Esophagus squamous epithelium (tissue), 5 donors: ENCODE measurements at places on chromosomes 7 and 10.

GRCh38 chr10:22539579-22540298 lies 174.6 kb downstream of the PIP4K2A start:
- no peak for DNase-seq

DNA sequence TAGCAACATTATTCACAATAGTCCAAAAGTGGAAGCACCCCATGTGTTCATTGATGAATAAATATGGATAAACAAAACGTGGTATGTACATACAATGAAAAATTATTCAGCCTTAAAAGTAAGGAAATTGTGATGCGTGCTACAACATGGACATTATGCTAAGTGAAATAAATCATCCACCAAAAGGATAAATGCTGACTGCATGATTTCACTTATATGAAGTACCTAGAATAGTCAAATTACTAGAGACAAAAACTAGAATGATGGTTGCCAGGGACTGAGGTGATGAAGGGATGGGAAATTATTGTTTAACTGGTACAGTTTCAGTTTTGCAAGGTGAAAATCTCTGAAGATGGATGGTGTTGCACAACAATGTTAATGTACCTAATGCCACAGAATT lies 56.6 kb downstream of the THSD7A start:
- no peak for DNase-seq

DNA sequence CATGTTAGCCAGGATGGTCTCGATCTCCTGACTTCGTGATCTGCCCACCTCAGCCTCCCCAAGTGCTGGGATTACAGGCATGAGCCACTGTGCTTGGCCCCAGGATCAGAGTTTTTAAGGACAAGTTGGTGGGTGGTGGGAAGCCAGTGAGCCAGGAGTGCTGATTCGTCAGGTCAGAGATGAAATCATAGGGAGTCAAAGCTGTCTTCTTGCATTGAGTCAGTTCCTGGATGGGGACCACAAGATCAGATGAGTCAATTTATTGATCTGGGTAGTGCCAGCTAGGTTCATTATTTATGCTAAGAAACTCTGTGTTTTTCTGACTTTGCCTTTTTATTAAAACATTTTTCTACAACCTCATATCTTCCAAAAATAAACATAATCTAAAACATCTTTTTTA lies 423.8 kb downstream of the ARL4A start:
- DNase-seq, result no peak

DNA sequence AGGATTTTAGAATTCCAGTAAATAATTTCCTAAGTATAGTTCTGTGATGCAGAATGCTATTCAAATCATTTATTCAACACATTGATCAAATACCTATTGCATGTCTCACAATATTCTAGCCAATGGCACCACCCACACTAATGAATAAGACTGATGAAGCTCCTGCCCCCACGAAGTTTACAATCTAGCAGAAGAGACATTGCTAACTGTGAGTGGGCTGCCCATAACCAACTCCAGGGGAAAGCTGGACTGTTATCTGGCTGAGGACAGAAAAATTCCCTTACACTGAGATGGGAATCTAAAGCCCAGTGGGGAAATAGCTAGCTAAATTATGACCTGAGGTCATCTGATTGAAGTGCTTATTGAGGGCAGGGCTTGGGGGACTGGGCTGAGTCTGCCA lies 128.8 kb upstream of the LYZL2 start:
- DNase-seq, result no peak

DNA sequence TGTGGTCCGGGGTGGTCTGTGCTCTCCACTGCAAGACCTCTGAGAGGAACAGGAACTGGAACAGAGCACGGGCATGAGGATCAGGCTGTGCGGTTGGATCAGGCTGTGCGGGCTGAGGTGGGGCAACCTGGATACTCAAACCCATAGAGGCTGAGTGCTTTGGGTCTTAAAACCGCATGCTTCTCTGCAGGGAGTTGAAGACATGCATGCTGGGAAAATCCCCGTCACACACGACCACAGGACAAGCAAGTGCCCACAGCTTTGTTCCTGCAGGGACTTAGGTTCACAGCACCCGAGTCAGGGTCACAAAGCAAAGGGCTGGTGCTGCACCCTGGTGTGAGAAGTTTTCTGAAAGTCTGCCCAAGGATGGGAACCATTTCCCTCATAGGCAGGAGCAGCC lies 221.2 kb downstream of the ZMYND11 start:
- DNase-seq, result no peak

- DNase-seq, result no peak
These were observed 122.7 kb upstream of the PDSS1 start for GRCh38 chr10:26574783-26575182.

DNA sequence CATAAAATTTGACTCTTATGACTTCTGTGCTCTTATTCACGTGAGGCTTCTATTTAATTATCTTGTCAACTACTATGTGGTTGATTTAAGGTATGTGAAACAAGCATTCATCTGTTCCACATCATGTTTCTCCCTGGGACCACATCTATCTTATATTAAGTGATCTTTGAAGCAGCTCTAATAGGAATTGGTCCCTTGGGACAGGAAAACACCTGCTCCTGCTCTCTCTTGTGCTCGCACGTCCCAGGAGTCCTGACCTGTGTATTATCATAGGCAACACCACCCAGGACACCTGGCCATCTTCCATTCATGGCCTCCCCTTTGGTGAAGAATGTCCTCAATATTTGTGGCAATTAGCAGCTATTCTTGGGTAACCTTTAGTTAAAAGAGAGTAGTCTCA lies 269.2 kb downstream of the NRG3 start:
- DNase-seq, result no peak

DNA sequence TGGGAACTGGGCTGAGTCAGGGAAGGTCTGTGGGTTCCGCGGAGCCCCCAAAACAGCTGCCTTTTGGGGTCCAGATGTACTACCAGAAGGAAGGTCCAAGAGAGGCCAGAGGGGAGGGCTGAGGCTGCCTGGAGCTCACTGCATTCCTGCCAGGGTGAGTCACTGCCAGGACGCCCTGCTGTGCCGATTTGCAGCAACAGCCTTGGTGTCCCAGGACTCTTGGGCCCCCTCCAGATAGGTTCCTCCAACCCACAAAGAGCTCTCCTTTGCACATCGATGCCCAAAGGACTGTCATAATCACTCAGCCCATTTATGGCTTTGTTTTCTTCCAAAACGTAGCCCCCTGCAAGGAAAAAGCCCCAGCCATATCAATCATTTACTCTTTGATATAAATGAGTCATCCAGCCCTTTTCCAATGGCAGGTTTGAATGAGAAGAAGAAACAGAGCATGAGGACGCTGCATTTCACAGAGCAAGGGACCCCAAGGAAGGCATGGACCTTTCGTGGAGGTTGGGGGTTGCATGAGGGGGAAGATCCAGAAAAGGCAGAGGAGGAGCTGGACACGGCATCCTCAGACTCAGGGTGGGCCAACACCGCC lies 32.2 kb upstream of the COL13A1 start:
- no peak for DNase-seq

GRCh38 chr10:86545101-86545500 lies 23.5 kb upstream of the WAPL start:
- no peak for DNase-seq

DNA sequence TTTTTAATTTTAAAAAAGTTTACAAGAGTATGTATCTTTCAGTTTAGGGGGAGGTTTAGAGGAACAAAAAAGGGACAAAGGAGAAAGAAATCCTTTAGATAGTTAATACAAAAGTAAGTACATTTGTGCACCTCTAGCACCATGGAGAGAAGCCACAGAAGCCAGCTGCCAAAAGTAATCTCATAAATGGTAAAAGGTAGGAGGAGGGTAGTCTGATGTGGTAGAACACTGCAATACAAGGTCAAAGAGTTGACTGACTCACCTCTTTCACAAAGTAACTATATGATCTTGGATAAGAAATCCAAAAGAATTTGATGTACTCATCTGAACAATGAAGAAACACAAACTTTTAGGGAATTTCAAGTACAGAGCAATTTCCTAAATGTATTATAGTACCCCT lies 68.1 kb downstream of the CNOT4 start:
- no peak for DNase-seq

- no peak for DNase-seq
These were observed 456.5 kb downstream of the GATA3 start for GRCh38 chr10:8511026-8511425.

DNA sequence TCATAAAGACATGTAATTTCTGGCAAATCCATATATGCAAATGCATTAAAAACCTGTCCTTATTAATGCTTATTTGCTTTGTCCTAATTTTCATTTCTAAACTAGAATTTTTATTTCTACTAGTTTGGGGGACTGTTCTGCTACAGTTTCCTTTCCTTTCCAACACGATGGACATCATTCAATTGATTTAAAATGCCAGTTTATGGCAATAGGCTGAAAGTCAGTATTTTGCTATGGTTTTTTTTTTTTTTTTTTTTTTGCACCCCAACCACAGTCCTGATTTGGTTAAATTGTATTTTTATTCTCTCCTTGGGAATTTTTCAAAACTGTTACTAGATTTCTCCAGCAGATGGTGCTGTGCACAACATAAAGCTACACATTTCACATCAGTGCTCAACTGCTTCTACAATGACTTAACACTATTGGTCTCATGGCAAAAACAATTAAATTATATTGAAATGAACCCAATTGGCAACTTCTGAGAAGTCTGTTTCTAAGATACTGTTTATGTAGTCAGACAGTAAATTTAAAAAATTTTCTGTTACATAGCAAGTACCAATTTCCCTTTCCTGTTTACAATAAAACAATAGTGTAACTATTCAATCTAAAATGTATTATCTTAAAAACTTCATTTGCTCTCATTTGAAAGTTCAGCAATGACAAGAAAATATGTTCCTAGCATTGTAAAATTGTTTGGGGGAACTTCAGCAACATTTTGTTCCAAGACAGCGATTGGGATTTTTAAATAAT lies 193.8 kb upstream of the CCDC6 start:
- DNase-seq, result no peak

- no peak for DNase-seq
These were observed 153.5 kb downstream of the ELFN1 start for GRCh38 chr7:1823376-1824150.

DNA sequence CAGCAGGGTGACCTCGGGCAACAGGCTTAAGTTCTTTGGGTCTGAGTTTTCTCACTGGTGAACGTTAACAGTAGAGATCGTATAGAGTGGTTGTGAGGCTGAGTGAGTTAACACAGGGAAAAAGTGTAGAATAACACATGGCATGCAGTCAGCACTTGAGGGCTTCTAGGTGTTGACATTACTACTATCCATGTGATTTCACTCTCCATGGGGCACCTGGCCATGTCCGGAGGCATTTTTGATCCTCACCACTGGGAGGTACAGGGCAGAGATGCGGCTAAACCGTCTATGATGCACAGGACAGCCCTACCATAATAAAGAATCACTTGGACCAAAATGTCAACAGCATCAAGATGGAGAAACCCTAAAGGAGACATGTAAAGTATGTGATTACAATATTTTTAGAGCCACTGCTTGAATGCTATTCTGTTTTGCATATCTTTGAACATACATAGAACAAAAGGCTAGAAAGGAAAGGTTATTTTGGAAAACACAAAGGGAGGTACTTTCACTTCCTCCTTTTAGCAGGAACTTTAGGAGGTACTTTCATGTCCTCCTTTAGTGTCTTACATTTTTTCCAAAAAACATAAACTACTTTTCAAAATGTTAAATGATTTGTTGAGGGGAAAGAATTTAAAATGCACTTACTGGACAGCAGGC lies 44.3 kb downstream of the NOD1 start:
- no peak for DNase-seq

- no peak for DNase-seq
These were observed 67.3 kb upstream of the KMT2C start for GRCh38 chr7:152502813-152503790.

- no peak for DNase-seq
These were observed 28.5 kb downstream of the GLUD1 start for GRCh38 chr10:87066178-87066577.

- DNase-seq, result no peak
These were observed 6.9 kb downstream of the WEE2 start for GRCh38 chr7:141715018-141715417.

- no peak for DNase-seq
These were observed 172.0 kb upstream of the TNRC18 start for GRCh38 chr7:5595545-5596045.

DNA sequence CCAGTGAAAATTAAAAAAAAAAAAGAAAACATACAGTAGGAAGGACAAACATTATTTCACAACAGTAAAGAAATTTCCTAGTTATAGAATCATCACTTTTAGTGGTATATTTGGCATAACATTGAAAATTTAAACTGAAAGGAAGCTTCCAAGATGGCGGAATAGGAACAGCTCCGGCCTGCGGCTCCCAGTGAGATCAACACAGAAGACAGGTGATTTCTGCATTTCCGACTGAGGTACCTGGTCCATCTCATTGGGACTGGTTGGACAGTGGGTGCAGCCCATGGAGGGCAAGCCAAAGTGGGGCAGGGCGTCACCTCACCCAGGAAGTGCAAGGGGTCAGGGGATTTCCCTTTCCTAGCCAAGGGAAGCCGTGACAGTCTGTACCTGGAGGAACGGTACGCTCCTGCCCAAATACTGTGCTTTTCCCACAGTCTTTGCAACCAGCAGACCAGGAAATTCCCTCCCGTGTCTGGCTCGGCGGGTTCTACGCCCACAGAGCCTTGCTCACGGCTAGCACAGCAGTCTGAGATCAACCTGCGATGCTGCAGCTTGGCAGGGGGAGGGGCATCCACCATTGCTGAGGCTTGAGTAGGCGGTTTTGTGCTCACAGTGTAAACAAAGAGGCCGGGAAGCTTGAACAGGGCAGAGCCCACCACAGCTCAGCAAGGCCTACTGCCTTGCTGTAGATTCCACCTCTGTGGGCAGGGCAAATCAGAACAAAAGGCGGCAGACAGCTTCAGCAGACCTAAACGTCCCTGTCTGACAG lies 19.4 kb downstream of the PON3 start:
- DNase-seq, result no peak

DNA sequence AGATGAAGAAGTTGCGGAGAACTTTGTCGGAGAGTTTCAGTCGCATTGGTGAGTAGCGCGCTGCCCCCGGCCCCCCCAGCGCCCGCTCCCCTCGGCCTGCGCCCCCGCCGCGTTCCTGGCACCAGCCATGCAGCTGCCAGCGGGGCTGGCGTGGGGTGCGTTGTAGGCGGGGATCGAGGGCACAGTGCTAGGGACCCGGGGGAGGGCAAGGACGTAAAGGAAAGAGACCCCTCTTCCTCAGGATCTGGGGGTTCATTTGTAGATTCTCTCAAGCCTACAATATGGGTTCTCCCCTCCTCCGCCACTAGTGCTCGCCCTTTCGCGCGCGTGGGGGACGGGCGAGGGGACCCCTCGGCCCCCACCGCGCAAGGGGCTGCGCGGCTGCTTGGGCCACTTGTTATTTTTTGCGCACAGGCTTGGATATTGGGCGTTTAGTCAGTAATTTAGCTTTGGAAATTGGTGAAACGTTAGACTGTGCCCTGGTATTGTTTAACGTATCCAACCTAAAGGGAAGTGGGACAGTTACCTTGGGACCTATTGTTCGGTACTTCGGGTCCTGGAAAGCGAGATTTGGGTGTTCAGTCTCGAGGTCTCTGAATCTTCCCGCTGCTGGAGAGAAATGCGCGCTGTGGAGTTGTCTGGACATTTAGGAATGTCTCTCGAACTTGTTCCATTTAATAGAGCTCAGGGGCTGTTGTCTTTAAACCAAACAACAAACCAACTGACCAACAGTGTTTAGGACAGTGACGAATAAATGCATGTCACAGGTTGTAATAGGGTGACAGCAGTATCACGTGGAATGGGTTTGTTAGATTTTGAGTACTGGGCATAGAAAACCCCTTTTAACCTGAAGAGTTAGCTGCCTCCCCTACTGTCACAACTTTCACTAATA lies 796 bp downstream of the CDK14 start:
- DNase-seq, result no peak
